SIG-M5 (cell line): ENCODE measurements at places on chromosomes 2 and 18.

DNA sequence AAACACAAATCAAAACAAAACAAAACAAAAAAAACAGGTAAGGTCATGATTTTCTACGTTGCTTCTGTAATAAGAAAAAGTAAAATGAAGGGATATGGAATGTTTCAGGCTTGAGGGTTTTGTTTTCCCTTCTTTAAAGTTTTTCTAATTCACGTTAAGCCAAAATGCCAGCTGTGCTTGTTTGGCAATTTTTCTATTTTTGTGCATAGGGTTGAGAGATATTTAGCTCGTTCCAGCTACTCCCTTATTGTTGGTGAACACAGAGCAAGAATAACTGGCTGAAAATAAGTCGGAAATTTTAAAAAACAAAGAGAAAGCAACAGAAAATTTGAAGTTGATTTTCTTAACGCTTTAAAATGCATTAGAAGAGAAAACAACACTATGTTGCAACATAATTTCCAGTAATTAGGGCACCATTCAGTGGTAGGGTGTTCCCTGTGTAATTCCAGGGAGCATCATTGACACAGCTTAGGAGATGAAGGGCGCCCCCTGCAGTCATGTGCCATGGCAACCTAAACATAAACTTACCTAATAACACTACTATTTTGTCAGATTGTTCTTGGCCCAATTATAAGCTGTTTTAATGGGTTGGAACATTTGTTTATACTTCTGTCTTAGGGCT, 99.5 kb downstream of the DTNA start:
- no peak for DNase-seq

DNA sequence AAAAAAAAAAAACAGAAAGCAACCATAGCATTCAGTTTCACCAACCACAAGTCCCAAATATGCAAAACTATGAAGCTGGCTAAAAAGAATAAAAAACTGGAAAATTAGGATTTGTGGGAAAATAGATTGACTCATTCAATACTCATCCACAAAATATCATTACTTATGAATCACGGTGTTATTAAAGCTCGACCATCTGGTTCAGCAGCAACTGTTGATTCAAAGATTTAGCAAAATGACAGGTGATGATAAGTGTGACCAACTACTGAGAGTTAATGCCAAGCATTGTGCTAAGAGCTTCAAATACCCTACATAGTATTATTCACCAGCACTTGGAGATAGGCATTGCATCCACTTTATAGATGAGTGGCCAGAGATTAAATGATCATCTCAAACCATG, 26.2 kb upstream of the XDH start:
- DNase-seq, result no peak

GRCh38 chr18:29147944-29148343, 971.0 kb upstream of the CDH2 start:
- no peak for DNase-seq

- no peak for DNase-seq
Observed at GRCh38 chr2:203033395-203033794, 18.7 kb downstream of the NBEAL1 start.

- DNase-seq, result no peak
Observed at GRCh38 chr2:85888020-85888683, 638 bp downstream of the ST3GAL5 start.

DNA sequence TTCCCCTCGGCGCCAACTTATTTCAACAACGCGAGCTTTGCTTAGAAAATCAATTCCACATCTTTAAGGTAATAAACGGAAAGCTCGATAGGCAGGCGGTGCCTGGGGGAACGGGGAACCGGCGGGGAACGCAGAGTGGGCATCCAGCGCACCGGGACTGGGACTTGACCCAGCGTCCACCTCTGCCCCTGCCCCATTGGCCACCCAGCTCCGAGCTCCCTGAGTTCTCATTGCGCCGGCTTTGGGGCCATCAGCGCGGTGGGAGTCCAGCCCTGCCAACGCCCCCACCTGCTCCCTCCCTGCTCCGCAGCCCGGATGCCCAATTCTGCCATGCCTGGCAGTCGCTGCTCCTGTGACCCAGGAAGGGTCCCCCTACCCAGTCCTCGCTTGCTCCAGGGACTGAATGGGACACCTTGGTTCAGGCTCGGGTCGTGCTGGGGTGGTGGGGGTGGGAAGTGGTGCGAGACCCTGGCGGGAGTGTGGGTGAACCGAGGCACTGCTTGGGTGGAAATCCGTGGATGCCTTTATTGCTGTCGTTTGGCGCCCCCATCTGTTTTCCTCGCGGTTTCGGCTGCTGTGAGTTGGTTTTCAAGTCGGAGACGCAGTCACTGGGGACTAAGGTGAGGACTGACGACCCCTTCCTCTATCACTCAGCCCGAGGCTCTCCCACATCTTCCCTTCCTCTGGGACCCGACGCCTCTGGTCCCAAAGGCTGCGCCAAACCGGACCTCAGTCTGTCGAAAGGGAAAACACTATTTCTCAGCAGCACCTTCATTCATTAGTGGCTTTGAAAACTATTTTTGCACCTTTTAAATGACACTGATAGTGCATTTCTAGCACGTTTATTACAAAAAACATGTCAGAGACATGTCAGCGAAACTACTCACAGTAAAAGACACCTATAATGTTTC, 2.4 kb upstream of the EVX2 start:
- DNase-seq, result no peak

DNA sequence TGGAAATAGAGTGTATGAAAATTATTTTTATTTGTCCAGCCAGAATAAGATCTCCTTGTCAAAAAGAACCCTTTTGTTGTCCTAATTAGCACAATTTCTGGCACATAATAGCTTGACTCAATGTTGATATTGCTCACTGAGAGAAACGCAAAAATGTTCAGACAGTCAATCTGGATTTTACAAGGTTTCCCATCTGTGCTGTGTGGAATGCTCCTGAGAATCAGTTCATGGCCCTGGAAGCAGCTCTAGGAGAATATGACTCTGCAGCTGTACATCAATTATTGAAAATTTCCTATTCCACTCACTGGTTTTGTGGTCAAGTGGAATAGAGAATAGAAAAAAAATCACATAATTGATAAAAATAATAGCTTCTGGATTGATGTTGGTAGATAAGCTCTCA, 1582.9 kb upstream of the NXPH2 start:
- DNase-seq, result no peak

- DNase-seq, result no peak
Observed at GRCh38 chr2:226573158-226573557, 226.5 kb downstream of the IRS1 start.

DNA sequence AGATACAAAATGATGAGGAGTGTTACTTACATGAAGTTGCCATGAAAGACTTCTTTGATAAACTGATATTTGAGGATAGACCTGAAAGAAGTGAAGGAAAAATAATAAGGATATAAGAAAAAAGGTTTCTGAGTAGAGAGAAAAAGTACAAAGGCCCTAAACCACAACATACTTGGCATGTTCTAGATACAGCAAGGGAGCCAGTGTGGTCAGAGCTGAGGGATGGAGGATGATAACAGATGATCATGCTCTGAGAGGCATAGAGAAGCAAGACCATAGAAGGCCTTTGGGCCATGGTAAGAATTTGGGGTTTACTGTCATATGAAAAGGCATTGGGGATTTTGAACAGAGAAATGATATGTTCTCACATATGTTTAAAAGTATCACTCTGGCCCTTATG, 424.1 kb upstream of the CHST9 start:
- no peak for DNase-seq

DNA sequence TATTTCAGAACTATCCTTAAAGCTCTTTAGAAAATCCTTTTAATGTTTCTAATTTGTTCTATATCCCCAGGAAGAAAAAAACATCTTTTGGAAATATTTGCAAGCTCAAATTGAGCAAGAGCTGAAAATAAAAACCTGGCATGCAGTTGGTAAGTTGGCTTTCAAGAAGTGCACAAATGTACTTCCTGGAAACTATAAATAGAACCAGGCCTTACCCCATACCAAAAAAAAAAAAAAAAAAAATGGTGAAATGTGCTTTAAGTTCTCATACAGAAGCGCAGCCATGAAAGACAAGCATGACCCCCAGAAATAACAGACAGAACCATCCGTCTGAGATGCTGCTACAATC, 178.5 kb downstream of the HDAC4 start:
- peak; percentile 77 for DNase-seq

GRCh38 chr2:12741380-12741779, 24.6 kb downstream of the TRIB2 start:
- DNase-seq, result no peak

- no peak for DNase-seq
Observed at GRCh38 chr2:88133875-88134274, 6.0 kb upstream of the FABP1 start.

- no peak for DNase-seq
Observed at GRCh38 chr2:120465989-120466703, 120.2 kb downstream of the INHBB start.

DNA sequence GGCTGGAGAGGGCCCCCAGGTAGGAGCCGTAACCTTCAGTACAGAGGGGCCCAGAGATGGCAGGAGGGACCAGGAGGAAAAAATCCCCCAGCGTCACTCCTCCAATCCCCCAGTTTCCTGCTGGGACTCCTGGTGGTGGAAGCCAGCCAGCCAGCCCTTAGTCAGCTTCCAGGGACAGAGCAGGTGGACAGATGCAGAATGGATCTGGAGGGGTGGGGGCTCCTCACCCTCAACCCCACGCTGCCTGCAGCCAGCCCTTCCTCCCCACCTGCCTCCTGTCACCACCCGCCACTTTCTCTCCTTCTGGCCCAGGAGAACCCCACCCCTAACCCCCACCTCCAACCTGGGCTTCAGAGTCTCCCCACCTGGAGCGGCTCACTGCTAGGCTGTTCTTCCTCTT, 21.1 kb downstream of the EMX1 start:
- DNase-seq, result no peak

- DNase-seq, result no peak
Observed at GRCh38 chr18:73318739-73319479, 451.1 kb upstream of the NETO1 start.

DNA sequence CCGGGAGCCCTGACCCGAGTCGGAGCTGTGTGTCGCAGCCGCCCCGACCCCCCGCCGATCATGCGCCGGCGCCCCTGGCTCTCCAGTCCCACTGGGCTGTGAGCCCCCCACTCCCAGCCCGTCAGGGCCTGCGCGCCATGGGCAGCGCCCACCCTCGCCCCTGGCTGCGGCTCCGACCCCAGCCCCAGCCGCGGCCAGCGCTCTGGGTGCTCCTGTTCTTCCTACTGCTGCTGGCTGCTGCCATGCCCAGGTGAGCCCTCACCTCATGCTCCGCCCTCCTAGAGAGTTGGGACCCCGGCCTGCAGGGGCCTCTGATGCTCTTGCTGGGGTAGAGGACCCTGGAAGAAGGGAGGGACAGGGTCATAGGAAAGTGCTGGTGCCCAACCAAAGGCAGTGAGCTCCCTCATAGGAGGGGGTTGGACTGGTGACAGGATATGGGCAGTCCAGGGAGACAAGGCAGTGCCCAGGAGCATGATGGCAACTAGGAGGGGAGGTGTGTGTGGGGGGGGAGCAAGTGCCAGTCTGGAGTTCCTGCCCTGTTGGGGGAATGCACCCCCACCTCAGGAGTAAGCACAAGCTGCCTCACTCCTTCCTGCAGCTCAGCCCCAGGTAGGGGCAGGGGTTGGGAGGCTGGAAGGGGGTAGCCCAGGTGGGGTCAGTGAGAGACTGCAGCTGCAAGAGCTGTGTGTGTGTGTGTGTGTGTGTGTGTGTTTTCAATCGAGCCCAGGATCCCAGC, 375 bp downstream of the WNT10A start:
- no peak for DNase-seq
